ENCODE measurements at places on chromosomes 7 and 10. TPM values are rescaled to one million over a fixed set of nuclear protein-coding genes. Genes with fewer than 3 reads are reported as not detected.

Gene OR2A1
- total RNA-seq = not detected

Gene IQCE
- total RNA-seq = 8.2 TPM

Gene OR2A42
- total RNA-seq = not detected

Gene ADRB1
- not detected for total RNA-seq

Gene STAG3
- 7.7 TPM for total RNA-seq

Gene WEE2
- not detected for total RNA-seq

Gene HTR5A
- total RNA-seq = not detected

Gene HOXA4
- 0.19 TPM for total RNA-seq

Gene FAM221A
- 7.3 TPM for total RNA-seq

Gene TMEM184A
- not detected for total RNA-seq

Gene DNAJB9
- total RNA-seq = 49.3 TPM

Gene VENTX
- total RNA-seq = not detected

Gene NANOS1
- 0.64 TPM for total RNA-seq

Gene JCAD
- not detected for total RNA-seq

Gene FRMD4A
- total RNA-seq = 1.9 TPM

Gene ADAM8
- total RNA-seq = 87.2 TPM

Gene LRRD1
- total RNA-seq = not detected

Gene SLC39A12
- total RNA-seq = not detected

Gene NUTM2B
- 1.9 TPM for total RNA-seq

Gene NKX1-2
- not detected for total RNA-seq

Measured in CD4-positive, alpha-beta memory T cell (primary cell).